Airway epithelial cell (primary cell): ENCODE measurements at places on chromosomes 12 and 14. TPM values are rescaled to one million over a fixed set of nuclear protein-coding genes. Genes with fewer than 3 reads are reported as not detected.

The CFAP54 gene
- total RNA-seq, result 0.05 and 0.63 TPM in 2 replicates

The KRT79 gene
- total RNA-seq, result not detected in 2 replicates

The CLEC7A gene
- 0.14 and 1.5 TPM in 2 replicates for total RNA-seq

The GARIN6 gene
- total RNA-seq, result not detected in 2 replicates

The SDSL gene
- total RNA-seq, result 2.3 and 4.2 TPM in 2 replicates

The ADSS1 gene
- 7.9 and 13.1 TPM in 2 replicates for total RNA-seq
